ENCODE measurements at places on chromosomes 4 and X.

- DNase-seq = no peak
Measured at GRCh38 chr4:38620527-38621027, 43.4 kb upstream of the KLF3 start.

DNA sequence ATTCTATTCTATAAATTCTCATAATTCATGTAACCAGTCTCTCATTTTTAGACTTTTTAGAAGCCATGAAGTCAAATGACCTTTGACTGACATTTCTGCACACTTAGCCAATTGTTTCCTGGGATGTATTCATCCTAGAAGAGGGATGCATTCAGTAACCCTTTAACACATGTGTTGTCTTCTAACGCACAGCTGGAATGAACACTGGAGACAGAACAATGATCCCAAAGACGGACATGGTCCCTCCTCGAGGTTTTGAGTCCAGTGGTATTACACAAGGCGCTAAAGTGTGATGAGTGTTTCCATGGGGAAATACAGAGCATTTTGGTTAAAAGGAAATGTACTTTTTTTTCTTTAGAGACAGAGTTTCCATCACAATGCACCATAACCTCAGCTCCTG is 39.8 kb upstream of the CLDN24 start:
- no peak for DNase-seq

DNA sequence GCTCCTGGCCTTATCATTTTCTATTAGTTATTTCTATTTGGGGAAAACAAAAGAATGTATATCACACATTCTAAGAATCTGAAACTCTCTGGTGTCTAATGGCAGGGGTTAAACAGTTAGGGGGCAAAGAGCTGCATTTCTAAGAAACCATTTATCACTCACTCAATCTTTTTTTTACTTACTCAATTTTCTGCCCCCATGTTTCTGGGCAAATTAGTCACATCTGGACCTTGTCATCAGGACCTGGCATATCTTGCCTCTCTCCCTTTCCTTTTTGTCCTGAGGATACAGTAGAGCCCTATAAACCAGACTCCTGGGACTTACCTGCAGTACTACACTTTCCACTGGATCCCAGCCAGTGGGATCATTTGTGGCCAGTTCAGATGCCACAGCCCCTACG is 89.1 kb downstream of the ANXA3 start:
- DNase-seq = no peak

DNA sequence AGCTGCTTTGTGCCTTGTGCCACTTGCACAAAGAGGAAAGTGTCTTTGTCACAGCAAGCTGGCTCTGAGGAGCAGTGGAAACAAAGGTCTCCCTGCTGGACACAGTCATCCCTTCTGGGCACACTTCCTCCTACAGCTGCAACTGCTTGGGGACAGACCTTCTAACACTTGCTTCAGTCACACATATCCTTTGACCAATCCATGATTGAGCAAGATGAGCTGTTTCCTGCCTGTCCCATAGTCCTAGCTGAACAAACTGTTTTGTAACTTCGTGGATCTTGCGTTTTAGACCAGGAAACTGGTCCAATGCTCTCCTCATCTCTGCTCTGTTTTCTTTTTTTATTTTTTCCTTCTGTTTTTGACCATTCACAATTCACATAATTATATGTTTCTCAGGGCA is 98.5 kb downstream of the RRAGB start:
- no peak for DNase-seq

DNA sequence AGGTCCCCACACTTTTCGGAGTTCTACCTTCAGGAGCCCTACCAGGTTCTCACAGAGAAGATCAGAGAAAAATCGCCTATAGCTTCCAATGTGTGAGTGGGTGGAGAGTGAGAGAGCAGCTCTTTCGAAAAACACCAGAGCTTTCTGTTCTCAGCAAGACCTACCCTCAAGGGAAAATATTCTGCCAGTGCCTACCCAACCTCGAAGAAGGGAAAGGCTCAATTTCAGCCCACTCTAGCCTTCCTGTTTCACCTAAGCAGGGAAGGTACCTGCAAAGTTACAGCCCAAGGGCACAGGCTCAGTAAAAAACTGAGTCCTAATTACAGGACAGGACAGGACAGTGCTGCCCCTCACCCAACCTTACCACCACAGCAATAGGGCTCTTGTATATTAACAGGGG is 104.0 kb upstream of the WDR17 start:
- no peak for DNase-seq

GRCh38 chr4:87465739-87466366 is 43.5 kb downstream of the NUDT9 start:
- DNase-seq = peak; percentile 5

DNA sequence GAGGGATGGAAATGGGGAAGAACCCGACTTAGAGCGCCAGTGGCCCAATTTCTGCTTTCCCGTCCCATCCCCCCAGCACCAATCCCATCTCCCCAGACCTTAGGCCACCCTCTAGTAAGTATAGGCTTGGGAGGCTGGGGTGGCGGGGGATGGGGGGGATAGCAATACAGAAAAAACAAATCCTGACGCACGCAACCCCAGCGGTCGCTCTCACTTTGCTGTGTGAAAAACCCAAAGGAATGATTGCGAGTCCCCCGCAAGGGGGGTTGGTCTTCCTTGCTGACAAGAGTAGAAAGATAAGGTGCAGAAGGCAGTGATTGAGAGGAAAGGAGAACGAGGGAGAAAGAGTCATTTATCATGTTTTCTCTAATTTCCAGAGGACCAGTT is 863 bp downstream of the CPE start:
- no peak for DNase-seq

- DNase-seq = no peak
Measured at GRCh38 chr4:189304809-189305208, 635.9 kb upstream of the FRG1 start.

- DNase-seq = no peak
Measured at GRCh38 chr4:168569066-168569930, 72.4 kb downstream of the PALLD start.

GRCh38 chrX:40152173-40152711 is 54.5 kb upstream of the BCOR start:
- DNase-seq = no peak

- DNase-seq = no peak
Measured at GRCh38 chr4:683982-684622, 4.8 kb downstream of the SLC49A3 start.

DNA sequence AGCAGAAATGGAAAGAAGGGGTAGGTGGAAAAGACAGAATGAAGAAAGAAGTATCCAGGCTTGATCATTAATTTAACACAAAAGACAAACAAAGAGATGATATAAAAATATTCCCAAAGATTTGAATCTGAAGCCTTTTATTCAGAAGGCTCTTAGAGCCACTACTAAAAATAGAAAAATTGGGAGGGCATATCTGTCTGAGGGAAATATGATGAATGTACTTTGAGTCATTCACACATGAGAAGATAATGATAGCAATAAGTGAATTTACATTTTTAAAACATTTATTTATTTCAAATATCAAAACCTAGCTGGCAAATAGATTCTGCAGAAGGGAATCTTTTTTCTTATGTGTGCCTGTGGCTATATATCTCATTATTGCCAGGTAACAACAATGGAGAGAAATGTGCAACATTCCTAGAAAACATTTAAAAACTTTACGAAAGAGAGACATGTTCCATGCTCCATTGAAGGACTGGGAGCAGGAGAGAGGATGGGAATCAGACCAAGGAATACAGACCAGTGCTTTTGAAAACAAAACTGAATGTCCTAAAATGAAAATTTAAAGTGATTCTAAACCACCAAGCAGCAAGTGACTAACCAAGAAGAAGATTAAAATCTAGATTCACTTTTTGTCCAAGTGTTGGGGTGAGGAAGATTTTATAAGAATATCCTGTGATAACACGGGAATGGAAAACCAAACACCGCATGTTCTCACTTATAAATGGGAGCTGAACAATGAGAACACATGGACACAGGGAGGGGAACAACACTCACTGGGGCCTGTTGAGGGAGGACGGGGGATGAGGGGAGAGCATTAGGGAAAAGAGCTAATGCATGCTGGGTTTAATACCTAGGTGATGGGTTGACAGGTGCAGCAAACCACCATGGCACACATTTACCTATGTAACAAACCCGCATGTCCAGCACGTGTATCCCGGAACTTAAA is 41.2 kb downstream of the ANXA5 start:
- no peak for DNase-seq

GRCh38 chrX:5672099-5672498 is 556.6 kb downstream of the NLGN4X start:
- no peak for DNase-seq

- DNase-seq = no peak
Measured at GRCh38 chr4:165779950-165780670, 92.9 kb upstream of the TLL1 start.

- DNase-seq = no peak
Measured at GRCh38 chrX:107706309-107706708, 69.3 kb downstream of the TSC22D3 start.

DNA sequence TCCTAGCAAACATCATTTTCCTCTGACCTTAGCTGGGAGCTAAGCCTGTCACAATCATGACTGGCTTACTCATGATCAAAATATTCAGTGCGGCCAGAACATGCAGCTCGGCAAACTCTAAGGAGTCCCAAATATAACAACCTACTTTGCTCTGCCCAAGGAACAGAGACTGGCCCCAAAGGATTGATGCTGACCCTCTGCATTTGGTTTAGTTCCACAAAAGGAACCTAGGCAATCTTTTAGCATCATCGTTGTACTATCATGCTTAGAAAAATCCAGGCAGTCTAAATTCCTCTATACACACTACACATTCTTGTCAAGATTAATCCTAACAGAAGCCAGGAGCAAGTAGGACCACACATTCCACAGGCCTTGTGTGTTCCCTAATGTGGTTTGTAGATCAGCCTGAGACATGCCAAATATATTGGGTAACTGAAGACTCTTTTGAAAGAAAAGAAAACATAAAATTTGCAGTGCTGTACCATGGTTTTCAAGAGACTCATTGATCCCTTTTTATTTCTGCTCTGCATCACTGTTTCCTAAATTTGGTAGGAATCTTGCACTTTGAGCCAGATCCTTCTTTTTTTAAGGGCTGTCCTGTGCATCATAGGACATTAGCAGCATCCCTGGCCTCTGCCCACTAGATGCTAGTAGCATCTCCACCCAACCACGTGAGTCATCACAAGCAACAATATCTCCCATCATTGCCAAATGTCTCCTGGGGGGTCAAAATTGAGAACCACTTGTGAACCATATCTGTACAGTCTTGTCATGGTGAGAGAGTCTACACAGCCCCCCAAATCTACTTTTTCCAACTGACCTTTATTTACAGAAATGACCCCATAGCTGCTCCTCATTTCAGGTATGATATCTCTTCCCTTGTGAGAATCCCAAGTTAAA is 17.6 kb upstream of the CC2D2A start:
- no peak for DNase-seq

GRCh38 chr4:109649872-109650271 is 53.4 kb downstream of the CASP6 start:
- no peak for DNase-seq

DNA sequence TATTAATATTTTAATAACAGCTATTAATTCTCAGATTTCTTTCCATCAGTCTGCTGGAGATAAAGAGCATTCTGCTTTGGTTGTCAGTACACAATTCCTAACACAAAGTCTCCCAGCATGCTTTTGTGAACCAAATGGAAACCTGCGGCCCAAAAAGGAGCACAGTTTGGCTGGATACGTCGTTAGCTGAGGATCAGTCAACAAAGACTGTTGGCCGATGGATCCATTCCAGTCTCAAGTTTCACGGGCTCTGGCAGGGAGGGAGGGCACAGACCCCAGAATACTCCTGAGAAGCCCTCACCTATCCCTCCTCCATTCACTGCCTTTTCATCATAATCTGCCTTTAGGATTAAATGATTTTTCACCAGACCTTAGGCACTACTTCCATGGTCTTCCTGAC is 26.3 kb upstream of the PRSS48 start:
- DNase-seq = no peak

DNA sequence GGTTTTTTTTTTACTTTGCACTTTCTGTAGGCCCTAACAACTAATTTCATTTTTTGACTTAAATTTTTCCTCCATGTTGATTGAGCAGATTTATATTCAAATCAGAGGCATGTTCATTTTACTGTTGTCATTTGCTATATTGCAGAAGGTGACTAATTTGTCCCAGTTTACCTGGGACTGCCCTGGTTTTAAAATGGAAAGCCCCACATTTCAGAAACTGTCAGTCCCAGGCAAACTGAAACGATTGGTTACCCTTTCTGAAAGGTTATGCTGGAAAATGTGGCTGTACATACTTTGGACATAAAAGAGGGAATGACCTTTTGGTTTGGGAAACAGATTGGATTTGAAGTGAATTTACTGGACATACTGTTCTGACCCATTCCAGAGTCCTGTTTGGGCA is 160.0 kb downstream of the SPCS3 start:
- DNase-seq = no peak
